GM19239 (cell line): ENCODE measurements at places on chromosomes 2 and 18.
A peak's percentile ranks its signal among the peaks of the same experiment; 100 is the strongest.

GRCh38 chr2:8193146-8193545, 488.7 kb upstream of the ID2 start:
- no peak for DNase-seq

DNA sequence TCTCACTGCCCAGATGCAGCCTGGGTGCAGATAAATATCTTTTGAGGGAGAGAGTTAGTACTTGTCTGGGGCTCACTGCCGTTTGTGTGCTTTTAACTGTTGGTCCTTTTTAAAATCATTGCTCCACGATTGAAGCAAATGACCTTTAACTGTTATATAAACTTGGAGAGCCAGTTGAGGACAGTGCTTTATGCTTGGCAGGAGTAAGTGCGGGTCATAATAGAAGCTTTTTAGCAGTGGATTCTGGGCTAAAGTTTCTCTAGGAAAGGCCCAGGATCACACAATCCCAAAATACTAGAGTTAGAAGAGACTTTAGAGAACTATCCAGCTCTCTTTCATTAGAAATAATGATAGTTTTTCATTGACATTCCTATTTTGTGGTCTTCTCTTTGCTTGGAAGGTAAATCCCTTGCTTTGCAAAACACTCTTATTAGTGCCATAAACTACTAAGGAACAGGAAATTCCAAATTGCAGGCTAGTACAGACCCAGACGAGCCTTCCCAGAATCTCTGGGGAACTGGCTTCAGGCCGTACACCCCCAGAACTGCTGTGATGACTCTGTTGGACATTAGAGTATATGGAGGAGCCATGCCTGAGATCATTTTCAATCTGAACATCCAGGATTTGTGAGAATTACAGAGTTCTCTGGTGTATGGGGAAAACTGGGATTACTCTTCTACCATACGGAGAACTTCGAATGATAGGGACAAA, 19.1 kb downstream of the LIMS1 start:
- no peak for DNase-seq

GRCh38 chr2:80009211-80009610, 295.3 kb downstream of the LRRTM1 start:
- DNase-seq = no peak

DNA sequence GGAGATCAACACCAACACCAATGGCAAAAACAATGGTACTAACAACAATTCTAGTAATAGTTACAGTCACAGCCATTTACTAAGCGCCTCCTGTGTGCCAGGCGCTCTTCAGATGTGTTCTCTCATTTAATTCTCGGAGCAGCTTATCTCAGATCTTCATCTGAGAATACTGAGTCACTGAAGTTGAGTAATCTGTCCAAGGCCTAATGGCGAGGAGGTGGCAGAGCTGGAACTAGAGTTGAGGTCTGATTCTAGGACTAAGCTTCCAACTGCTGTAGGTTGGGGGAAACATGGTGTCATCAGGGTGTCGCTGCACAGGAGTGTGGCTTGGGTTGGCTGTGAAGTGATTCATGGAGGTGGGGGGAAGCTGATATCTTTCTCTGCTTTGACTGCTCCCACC, 156.1 kb downstream of the DYSF start:
- no peak for DNase-seq

GRCh38 chr2:184860744-184861143, 262.4 kb downstream of the ZNF804A start:
- no peak for DNase-seq

DNA sequence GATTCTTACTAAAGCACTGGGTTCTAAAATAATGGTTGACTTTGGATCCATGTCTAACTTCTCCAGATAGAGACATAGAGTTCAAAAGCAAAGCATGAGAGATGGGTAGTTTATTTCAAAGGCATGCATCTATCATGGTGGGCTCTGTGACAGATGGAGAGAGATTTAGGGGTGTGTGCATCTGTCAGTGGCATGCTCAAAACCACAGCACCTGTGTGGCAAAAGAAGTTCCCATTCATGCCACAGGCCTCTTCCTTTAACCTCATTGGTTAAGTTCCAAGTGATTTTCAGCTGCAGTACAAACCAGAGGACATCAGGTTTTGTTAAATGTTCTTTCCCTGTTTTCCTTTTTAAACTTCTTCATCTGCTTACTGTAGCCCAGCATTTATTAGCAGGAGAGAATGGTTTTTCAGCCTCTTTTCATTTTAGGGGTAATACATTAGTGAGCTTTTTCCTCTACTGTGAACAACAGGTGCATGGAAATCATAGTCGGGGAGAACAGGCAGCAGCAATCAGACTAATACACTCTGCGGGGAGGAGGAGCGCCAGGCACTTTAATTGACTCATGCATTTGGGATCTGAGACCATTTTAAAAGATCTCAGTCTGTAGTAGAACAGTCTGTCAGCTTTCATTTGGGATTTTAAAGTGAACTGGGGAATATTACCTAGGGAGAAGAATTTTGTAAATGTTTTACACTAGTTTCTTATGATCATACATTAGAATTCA, 52.4 kb upstream of the UPP2 start:
- DNase-seq = no peak

DNA sequence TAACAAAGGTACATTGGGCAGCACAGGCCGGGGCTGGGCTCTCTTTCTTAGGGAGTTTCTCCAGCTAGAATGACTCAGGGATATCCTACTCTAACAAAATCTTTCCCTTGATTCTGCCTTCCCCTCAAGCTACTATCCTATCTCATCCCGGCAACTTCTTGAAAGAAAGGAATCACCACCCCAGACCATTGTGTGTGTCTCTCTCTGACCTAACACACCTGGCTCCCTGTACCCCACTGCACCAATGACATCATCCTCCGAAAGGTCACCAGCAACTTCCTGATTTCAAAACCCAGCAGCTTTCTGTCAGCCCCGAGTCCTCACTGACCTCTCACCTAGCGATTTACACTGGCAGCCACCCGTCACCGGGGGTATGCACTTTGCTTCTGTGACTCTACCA, 72.1 kb upstream of the MAP4K4 start:
- no peak for DNase-seq

DNA sequence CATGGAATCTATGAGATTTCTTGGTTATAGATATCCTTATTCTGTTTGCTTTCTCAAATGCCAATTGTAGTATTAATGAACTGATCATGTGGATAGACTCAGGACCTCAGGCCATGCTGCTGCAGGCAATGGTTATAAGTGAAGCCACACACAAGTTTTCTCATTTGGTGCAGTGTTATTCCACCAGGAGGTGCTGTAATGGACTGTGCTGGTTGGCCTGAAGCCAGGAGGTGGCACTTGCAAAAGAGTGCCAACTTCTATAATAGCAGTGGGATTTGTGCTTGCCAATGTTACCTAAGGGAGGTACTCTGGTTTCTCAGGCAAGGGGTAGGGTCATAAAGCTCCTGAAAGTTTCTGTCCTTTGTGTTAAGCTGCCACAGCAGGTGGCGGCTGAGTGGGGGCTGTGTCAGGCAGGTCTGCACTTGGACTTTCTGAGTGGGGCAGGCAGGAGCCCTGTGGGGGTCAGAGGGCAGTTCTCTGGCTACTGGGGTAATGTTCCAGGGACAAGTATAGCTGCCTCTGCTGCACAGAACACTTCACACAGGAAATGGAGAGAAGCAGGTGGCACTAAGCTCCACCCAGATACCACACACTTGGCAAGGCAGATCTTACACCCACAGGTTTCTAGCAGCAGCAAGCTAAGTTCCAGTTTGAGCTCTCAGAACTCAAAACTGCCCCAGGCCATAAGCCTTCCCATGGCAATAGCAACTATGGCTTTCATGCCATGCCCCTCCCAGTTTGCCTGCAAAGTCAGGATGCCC, 352.6 kb upstream of the CWC22 start:
- no peak for DNase-seq

GRCh38 chr2:181235683-181236459, 221.3 kb upstream of the ITGA4 start:
- DNase-seq = peak; percentile 36
